ENCODE measurements at places on chromosomes 7 and 10.
A peak's percentile ranks its signal among the peaks of the same experiment; 100 is the strongest.

DNA sequence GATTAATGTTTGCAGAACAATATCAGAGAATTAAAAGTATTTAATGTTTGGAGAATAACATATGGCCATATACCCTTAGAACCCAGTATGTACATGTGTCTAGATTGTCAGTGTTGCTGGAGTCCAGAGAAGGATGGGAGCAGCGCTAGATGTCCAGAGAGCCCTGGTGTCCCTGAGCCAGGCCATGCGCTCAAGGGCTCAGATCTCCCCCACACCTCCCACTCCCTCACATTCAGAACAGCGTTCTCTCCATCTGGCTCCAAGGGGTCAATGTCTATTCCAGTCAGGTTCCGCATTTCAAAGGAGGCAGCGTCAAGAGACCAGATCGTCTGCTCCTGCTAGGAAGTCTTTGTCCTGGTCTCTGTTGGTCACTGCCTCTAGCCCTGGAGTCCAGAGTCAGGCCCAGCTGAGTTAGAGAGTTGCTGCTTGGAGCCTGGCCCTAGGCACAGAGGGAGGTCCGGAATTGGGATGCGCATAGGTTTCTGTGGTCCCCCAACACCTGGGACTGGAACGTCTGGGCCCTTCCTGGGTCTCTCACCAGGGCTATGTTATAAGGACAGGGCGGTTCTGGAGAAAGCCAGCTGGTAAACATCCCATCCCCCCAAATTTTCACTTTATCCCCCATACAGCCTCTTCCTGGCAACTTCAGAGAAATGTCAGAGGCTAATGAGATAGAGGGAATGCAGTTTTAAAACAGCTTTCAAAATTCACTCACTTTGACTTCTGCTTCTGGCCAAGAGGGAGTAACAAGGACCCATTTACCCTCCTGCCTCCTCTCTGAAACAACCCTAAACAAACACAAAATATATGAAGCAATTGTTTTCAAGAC lies 6.5 kb upstream of the WDR86 start:
- no peak for DNase-seq

DNA sequence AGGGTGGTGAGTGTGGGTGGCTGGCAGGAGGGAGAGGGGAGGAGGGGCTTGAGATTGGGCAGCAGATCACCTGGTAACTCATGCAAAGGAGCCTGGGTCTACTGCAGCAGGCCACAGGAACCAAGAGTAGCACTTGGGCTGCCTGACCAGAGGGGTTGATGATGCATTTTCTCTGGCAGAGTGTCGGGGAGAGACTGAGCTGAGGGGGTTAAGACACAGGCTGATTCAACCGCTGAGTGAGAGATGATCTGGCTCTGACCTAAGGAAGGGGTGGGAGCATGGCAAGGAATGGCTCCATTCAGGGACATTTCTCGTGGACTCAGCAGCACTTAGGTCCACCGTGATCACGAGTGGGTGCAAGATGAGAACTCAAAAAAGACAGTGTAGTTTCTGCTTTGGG lies 115.5 kb upstream of the STK17A start:
- no peak for DNase-seq

- DNase-seq, result no peak
These were observed 197.0 kb downstream of the TNS3 start for GRCh38 chr7:47384755-47385535.

DNA sequence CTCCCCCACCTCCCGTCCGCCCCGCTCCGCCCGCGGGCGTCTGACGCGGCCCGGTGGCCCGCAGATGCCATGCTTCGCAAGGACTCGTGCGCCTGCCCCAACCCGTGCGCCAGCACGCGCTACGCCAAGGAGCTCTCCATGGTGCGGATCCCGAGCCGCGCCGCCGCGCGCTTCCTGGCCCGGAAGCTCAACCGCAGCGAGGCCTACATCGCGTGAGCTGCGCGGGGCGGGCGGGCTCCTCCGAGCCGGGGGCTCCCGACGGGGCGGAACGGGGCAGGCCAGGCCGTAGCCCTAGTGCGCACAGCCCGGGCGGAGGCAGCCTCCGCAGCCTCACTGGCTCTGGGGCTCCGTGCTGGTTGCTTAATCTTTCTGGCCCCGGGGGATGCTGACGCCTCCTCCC lies 2.8 kb downstream of the ASIC3 start:
- peak; percentile 45 for DNase-seq

DNA sequence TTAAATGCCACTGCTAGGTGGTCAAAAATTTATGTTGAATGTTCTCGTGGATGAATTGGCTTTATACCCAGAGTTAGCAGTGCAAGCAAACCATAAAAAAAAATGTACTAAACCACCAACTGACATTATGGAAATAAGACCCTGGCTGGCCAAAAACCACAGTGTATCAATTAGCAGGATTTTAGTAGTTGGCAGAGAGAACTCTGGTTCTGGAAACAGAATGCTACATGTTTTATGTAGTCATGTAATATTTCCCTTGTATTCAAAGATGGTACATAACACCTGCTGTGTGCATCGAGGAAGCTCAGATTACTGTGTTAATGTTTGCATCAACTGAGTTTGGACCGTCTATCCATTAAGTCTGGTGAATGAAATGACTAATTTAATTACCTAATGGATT lies 618.5 kb downstream of the CCSER2 start:
- DNase-seq, result no peak

- no peak for DNase-seq
These were observed 749.5 kb downstream of the GATA3 start for GRCh38 chr10:8803992-8804391.

DNA sequence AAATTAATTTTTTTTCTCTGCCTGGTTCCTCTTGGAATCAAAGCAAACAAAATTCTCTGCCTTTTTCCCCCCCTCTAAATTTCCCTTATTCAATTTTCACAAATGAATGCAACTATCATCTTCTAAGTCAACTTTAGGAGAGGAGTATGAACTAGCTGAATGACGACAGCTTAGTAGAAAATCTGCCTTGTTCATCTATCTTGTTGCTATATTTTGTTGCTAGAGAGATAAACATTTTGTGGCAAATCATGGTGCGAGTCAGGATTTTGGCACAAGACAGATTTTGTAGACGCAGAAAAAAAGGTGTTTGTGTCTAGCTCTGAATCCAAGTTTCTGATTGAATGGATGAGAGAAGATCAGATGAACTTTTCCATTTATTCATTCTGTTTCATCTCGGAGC lies 81.0 kb upstream of the FZD8 start:
- no peak for DNase-seq

DNA sequence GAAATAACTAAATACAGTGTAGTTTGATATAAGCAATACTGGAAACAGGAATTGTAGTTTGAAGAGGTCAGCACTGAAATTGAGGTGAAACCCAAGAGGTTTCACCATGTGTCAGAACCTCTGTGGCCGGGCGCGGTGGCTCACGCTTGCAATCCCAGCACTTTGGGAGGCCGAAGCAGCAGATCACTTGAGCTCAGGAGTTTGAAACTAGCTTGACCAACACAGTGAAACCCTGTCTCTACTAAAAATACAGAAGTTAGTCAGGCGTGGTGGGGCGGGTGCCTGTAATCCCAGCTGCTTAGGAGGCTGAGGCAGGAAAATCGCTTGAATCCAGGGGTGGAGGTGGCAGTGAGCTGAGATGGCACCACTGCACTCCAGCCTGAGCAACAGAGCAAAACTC lies 13.7 kb downstream of the AHCYL2 start:
- no peak for DNase-seq

DNA sequence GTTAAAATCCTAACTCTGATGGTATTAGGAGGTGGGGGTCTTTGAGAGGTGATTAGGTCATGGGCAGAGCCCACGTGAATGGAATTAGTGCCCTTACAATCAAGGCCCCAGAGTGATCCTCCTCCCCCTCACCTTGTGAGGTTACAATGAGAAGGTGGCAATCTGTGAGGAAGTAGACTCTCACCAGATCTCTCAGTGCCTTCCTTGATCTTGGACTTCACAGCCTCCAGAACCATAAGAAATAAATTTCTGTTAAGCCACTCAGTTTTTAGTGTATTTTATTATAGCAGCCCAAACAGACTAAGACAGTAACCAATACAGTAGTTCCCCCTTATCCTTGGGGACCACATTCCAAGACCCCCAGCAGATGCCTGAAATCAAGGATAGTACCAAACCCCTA lies 32.0 kb downstream of the STRA8 start:
- no peak for DNase-seq

GRCh38 chr7:6385110-6385781 lies 62.5 kb downstream of the DAGLB start:
- no peak for DNase-seq

GRCh38 chr10:114519756-114520293 lies 115.5 kb upstream of the AFAP1L2 start:
- no peak for DNase-seq

DNA sequence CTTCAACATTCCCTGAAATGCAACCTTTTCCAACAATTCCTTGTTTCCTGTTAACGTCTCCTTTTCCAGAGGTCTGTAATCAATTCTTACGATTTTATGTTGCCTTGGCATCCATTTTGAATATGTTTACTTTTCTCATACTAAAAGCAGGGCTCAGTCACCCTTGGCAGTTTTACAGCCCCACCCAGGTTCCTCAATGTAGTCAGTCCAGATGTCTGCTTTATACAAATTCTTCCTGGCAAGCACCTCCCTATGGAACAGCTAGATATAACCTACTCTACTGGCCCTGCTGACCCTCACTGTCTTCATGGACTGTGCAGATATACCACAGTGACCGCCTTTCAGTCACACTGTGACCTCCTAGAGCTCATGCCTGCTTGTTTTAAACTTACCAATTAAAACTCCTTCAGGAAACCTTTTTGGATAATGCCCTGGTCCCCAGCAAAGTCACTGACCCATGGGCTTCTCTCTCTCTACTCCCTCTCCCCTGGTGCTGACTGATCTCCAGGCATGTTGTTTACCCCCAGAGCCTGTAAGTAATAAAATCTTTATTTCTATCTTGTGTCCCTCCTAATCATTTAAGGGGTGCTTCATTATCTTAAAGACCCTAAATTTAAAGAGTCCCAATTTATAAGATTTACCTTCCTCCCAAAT lies 147.1 kb upstream of the STEAP1 start:
- DNase-seq, result no peak

DNA sequence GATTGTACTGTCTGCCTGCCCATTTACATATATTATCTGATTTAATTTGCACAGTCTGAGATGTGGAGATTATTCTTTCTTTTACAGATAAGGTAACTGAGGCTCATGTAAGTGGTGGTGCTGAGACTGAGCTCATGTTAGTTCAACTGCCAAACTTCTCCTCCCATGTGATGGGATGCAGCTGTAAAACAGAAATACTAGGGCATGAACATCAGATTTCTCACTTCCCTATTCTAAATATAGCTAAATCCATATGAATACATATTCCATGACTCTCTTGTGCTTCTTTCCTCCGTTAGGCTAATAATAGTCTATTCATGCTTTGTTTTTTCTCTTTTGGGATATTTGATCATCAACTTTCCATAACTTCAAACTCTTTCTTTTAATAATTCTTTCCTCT lies 84.7 kb downstream of the PTPRZ1 start:
- no peak for DNase-seq

DNA sequence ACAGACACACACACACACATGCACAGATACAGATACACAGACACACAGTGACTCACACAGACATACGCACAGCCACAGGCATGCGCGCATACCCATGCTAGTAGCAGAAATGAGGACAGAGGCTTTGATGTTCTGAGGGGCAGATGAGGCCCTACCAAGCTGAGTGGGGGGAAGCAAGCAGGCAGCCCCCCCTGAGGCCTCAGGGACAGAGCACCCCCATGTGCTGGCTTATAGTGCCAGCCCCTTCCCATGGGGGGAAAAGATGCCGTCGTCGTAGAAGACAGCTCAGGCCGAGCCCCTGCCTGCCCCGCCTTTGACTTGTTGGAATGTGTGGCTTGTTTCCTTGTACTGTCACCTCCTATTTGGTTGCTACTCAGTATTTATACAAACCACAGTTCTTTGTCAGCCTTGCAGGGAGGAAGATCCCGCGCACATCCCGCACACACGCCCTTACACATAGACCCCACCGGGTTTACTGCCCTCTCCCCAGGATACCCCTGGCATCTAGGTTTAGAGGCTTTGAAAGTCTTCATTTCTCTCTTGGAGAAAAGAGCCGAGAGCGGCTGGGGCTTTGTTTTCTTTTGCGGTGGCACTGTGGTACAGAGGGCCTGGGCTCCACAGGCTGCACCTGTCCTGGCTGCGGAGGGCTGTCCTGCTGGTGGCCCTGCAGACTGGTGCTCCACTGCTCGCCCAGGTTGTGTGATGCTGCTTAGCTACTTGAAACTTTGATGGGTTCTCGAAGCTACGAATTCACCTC lies 112.5 kb downstream of the DOCK1 start:
- DNase-seq, result no peak

- no peak for DNase-seq
These were observed 48.3 kb downstream of the ATXN7L1 start for GRCh38 chr7:105828141-105828540.
